ENCODE measurements at places on chromosomes 7 and 10. TPM values are rescaled to one million over a fixed set of nuclear protein-coding genes. Genes with fewer than 3 reads are reported as not detected.

The FBXO24 gene
- not detected for total RNA-seq

DNA sequence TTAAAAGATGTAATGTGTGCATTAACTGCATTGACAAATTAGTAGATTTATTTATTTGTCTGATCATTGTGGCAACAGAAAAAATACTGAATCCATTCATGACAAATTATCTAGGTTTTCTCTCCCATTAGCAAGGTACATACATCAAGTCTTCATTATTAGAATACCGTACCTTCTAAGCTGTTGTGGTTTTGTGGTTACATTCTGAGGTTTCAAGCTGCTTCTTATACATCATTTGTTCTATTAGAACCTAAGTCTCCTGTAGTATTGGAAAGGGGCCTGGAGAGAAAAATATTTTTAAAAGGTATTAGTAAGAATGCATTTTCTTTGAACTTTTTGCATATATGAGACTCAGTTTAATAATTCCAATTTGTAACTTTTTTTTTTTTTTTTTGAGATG is 26.3 kb upstream of the CACNB2 start:
- H3K4me1 ChIP-seq, result no peaks in the 10 kb centered on the region
- H3K27me3 ChIP-seq, result no peaks in the 10 kb centered on the region
- H3K4me3 ChIP-seq, result no peak overlapping the region
- H3K27ac ChIP-seq, result no peak overlapping the region
- no peaks in the 10 kb centered on the region for H3K36me3 ChIP-seq

DNA sequence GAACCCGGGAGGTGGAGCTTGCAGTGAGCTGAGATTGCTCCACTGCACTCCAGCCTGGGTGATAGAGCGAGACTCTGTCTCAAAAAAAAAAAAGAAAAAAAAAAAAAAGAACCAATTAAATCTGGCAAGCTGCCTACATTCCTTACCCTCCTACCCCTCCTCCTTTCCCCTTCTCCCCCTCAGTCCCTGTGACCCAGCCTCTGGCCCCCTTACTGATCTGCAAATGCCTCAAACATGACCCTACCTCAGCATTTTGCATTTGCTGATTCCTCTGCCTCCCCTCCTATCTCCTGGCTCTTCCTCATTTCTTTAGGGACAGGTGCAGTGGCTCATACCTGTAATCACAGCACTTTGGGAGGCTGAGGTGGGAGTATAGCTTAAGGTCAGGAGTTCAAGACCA is 19.3 kb downstream of the CDHR3 start:
- no peak overlapping the region for H3K4me3 ChIP-seq
- no peak overlapping the region for H3K27ac ChIP-seq
- no peaks in the 10 kb centered on the region for H3K36me3 ChIP-seq

DNA sequence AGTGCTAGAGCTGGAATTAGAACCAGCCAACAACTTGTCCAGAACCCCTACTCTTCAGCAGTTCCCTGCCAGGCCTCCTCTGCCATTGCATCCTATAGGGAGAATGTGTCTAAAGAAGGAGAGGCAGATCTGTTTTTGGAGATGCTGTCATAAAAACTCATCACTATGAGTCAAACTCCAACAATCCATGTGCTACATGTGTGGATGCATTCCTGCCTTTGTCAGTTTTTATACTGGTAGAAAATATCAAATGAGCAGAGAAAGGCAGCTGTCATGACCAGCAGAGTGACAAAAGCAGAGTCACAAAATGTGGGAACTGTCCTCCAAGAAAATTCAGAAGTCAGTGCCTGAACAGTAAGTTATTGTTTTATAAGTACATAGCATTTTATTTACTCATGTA is 93.0 kb downstream of the ABLIM1 start:
- DNase-seq, result no peak
- no peaks in the 10 kb centered on the region for H3K4me1 ChIP-seq
- H3K36me3 ChIP-seq, result no peaks in the 10 kb centered on the region
- no peak overlapping the region for H3K27ac ChIP-seq

Measured in GM12878 (cell line).